ENCODE measurements at places on chromosomes 6 and 20. TPM values are rescaled to one million over a fixed set of nuclear protein-coding genes. Genes with fewer than 3 reads are reported as not detected.

SLC29A1 gene
- total RNA-seq = 72.0 TPM

SCGN gene
- total RNA-seq = not detected

SPATA25 gene
- 0.59 TPM for total RNA-seq

ACSS1 gene
- total RNA-seq = 22.0 TPM

MUC21 gene
- not detected for total RNA-seq

GCM1 gene
- total RNA-seq = not detected

PPP1R16B gene
- total RNA-seq = 144 TPM

CDSN gene
- not detected for total RNA-seq

PREX1 gene
- 115 TPM for total RNA-seq

All from pulmonary artery endothelial cell (primary cell).